DMS79 treated with DMSO at 0.1 percent for 48 hours (cell line): ENCODE measurements at places on chromosomes 12 and 14.

- no peak for DNase-seq
These were observed 44.6 kb upstream of the KRAS start for GRCh38 chr12:25295361-25295760.

DNA sequence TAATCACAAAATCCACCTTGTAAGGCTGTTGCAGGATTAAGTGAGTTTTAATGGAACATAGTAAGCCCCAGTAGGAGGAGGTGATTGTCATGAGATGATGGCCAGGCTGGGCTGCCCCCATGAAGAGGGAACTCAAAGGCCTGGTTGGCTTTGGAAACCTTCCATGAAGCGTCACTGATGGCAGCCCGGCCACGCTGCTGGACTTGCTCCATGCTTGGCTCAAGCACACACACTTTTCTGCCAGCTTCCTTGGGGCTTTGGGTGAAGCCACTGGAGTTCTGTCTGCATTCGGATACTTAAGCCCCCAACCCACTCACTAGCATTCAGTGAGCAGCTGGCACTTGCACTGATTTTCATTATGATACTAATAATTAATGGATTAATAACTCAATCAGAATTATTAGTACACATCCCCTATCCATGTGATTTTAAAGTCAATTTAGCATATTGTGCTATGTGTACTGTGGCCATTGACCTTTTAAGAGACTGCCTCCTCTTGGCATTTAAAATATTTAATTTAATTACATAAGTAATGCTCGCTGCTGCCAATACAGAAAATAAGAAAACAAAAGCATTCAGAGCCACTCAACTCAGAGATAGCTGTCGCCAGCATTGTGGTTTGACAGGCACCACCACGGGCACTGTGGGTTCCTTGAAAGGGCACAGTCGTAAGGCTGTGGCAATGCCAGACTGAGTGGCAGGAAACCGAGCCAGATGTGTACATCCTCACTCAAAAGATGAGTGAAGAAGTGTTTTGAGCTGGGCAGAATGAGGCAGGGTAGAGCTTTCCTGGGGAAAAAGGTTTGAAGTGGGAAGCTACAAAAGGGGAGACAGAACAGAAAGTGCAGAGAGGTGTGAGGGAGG is 15.9 kb downstream of the KRT85 start:
- no peak for DNase-seq

GRCh38 chr12:117738233-117738632 is 230.6 kb downstream of the KSR2 start:
- DNase-seq: no peak

GRCh38 chr12:40511341-40511740 is 180.9 kb upstream of the CNTN1 start:
- DNase-seq: no peak

DNA sequence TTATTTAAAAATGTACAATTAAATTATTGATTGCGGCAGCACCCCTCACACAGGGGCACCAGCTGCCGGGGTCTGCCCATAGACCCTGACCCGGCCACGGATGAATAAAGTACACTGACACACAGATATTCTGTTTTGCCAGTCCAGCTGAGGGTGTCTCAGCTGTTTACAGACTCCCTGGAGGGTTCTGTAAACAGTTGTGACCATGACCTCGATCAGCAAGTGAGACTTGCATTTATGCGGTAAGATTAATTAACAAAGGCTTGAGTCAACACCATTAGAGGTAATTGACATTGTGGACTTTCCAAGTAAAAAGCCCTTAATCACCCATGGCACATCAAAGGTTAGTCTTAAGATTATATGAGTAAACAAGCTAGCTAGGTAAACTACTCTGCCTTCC is 94.3 kb downstream of the FUT8 start:
- peak; percentile 81 for DNase-seq

DNA sequence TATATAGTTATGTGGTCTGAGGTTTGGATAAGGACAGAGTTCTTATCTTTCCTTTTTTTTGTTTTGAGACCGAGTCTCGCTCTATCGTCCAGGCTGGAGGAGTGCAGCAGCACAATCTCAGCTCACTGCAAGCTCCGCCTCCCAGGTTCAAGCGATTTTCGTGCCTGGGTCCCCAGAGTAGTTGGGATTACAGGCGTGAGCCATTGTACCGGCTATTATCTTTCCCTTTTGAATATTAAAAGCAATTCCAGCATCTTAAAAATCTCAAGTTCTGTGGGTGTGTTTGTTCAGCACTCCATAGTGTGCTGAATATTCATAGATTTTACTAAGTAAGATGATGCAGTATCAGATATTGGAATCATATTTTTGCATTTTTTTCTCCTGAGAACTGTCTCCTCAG is 404.4 kb upstream of the RGS6 start:
- no peak for DNase-seq

- no peak for DNase-seq
These were observed 118.6 kb downstream of the APAF1 start for GRCh38 chr12:98763656-98764055.

GRCh38 chr14:91862417-91862816 is 4.9 kb downstream of the TC2N start:
- DNase-seq: no peak

GRCh38 chr14:90381011-90381786 is 15.6 kb upstream of the CALM1 start:
- DNase-seq: peak; percentile 47

DNA sequence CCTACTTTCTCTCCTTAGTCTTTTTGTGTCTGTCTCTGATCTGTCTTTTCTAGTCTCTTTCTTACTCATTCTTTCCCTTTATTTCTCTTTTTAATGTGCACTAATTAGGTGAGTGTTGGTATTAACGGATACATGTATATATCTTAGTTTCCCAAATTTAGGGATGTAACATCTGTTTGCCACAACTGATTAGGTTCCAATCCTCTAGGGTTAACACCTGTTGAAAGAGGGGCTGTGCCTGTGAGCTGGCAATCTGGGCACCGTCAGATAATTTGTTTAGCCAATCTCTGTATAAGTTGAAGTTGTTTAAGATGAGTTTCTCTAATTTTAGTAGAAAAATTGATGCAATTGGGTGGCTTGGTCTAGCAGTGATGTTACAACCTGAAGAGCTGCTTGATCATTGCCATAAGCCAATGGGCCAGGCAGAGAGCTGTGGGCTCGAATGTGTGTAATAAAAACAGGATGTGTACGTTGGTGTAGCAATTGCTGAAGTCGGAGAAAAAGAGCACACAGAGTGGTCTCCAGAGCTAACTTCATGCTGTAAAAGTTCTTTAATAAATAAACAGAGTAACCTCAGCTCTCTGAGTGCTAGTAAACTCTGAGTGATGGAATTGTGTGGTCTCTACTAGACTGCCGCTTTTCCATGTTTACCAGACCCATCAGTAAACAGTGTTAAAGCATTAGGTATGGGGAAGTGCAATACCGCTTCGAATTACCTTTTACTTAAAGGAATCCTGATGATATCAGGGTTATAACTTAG is 18.3 kb upstream of the LYZ start:
- DNase-seq: no peak

DNA sequence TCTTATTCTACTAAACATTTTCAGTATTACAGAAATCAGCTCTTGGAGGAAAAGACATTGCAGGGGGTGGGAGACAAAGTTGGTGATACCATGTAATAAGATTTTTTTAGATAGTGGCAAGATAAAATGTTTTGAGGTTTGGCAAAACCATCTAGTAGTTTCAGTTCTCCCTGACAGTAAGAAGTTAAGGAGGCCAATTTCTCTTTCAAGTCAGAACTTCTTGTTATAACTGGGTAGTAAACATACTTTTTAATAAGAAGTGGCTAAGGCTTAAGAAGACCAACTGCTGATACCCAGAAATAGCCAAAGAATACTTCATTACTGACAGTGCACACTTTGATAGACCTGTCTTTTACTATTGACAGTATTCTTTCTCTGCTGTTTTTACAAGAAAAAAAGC is 452.3 kb downstream of the DIO2 start:
- no peak for DNase-seq

- DNase-seq: no peak
These were observed 60.5 kb downstream of the DDX51 start for GRCh38 chr12:132083614-132083940.
